Activated naive CD4-positive, alpha-beta T cell treated with anti-CD3 and anti-CD28 coated beads, Interleukin-2, amount 50 U/mL, for 72 hours (primary cell): ENCODE measurements at places on chromosomes 16 and 17.
A peak's percentile ranks its signal among the peaks of the same experiment; 100 is the strongest.

DNA sequence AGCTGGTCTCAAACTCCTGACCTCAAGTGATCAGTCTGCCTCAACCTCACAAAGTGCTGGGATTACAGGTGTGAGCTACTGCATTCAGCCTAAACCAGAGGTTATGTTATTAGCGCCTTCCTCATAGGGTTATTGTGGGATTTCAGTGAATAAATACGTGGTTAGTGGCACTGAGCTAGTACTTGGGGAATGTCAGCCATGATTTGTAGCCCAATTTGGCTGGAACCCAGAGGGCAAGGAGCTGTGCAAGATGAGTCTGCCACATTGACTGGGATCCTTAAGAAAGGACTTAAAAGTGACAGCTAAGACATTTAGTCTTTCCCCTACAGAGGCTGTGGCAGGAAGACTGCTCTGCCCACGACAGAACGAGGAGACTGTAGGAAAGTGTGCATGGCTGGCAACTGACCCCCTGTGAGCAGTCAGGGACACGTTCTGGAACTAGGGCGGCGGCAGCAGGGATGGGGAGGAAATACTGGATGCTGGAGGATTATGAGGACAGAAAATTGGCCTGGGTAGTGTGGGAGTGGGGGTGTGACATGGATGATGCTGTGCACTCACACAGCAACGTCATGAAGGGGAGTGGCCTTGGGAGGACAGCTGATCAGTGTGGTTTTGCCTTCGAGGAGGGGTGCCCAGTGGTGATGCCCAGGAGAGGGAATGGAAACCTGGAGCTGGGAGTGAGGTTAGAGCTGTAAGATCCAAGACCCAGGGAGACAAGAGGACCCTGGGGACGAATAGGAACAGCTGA is 14.6 kb downstream of the ATP5PD start:
- DNase-seq: peak; percentile 62

DNA sequence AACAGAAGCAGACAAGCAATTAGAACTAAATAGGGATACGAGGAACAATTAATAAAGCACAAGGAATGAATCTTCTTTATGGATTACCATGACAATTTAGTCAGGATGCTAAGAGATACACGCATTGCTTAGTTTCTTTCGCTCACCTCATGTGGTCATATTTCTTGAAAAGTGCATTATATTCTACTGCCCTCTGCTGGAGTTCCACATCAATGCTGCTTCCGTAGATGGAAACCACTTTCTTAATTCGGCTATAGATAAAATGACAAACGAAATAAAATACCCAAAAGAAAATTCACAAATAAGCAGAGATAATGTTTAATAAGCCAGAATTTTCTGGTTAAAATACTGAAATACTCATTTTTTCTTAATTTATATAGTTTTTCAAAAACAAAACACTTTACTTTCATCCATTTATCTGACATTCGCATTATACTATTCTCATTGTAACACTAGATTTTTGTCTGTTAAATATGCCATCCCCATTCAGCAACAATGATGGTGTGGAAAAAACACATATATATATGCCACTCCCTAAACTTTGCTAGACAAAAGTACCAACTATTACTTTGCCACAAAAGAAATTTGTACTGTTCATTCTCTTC is 22.0 kb upstream of the PHLPP2 start:
- no peak for DNase-seq

DNA sequence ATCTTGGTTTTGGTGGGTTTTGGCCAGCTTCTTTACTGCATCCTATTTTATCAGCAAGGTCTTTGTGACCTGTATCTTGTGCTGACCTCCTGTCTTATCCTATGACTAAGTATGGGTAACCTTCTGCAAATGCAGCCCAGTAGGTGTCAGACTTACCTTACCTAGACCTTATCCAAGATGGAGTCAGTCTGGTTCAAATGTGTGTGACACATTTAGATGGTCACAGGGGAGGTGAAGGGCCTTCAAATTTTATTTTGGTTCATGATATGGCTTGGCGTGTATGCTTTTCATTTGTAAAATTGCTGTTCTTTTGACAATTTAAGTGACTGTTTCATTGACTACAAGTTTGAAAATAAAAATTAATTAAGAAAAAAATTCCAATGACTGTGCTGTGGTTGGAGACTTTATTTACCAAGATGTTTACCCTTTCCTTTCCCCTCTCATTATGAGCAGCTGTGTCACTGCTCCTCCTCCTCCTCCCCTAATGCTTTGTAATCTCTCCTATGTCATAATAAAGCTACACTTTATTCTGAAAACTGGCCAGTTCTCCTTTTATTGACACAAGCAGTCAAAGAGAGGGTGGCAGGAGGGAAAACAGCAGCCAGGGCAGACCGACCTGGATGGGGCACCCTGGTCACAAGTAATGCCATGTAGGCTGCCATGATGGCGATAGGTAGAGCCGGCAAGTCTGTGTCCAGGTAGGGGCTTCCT is 49.4 kb downstream of the TNFRSF13B start:
- no peak for DNase-seq

GRCh38 chr16:22653876-22654275 is 143.2 kb downstream of the NPIPB5 start:
- DNase-seq: no peak

DNA sequence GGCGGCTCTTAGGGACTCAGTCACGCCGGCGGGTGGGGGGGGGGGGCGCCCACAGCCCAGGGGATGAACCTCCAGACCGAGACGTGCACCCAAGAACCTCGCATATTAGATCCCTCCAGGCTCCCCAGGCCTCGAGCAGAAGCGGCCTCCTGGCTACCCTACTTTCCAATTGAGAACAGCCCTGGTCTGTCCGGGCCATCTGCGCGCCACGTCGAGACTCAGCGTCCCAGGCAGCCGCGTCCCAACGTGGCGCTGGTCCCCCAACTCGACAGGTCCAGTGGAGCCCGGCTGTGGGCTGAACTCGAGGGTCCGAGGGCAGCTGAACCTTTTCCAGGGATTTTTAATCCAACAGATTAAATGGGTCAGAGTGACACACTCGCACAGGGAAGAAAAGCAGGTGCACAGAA is 2.3 kb upstream of the IRX3 start:
- DNase-seq: no peak

DNA sequence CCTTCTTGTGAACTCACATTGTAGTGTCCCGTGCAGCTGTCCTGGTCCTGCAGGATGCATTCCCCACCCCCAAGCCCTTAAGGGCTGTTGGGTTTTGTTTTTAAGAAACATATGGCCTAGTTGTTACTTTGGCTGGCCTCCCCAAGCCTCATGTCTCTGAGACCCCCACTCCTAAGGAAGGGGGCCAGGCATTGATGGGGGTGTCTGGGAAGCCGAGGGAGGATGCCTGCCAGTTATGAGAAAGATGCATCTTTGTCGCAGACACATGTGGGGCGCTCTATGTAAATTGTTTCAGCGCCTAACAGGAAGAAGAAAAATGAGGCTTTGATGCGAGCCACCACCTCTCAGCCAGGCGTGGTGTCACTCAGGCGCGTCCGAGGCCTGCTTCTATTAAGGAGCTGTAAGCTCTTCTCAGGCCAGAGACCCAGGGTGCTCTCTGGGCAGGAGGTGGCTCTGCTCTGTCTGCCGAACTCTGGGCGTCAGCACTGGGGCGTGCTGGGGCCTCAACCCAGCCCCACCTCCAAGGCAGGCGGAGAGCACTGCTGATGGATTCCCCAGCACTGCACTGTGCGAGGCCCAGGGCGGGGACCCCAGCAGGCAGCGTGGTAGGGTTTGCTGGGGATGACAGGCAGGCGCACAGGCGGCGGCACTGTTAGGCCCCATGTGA is 70.6 kb downstream of the SREBF1 start:
- no peak for DNase-seq

GRCh38 chr16:72598696-72599095 is 426.7 kb upstream of the PMFBP1 start:
- DNase-seq: no peak

GRCh38 chr17:69428252-69428980 is 13.9 kb downstream of the MAP2K6 start:
- no peak for DNase-seq

DNA sequence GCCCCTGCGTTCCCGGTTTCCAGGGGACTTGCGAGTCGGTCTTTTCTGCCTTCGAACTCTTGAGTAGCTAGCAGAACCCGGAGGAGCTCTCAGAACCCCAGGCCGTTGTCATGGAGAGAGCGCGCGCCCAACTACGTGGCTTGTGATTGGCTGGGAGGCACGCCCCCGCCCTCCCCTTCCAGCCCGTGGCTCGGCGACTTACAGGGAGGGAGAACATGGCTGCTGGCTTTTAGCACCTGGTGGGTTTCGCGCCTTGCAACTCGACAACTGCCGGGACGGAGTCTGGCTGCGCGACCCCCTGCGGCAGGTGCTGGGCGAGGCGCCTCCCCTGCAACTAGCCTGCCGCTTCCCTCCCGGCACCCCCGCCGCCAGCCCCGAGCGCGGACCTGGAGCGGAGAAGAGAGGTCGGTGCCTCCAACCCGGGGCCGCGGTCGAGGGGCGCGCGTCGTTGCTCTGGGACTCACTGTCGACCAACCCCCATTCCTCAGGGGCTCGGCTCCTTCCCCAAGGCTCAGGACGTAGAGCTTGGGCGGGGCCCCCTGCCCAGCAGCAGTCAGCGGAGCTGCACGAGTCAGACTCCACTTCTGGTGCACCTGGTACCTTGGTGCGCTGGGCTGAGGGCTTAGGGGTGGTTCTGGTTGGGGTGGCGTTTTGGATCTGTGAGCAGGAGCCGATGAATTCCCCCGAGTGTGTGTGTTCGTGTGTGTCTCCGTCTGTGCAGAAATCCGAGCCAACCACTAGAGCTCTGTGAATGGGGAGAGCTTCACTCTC is 9.0 kb upstream of the ZFP90 start:
- DNase-seq: peak; percentile 86

DNA sequence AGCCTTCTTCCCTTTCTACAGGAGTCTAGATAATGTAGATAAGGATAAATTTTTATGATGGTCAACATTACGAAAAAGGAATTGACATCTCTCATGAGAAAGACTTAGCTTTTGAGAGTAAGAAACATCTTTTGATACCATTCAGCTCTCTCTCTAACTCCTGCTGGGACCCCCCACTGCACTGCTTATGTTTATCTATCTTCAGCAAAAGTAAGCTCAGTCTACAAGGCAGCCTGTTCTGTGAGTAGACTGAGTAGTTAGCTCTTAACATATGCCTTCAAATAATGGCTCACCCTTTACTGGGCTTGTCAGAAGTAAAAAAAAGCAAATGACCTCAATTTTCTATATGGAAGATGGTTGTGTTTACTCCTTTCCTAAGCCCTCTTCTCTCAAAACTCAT is 372.2 kb upstream of the CDH11 start:
- no peak for DNase-seq

- DNase-seq: no peak
These were observed 274.3 kb upstream of the XYLT1 start for GRCh38 chr16:17744921-17745572.

GRCh38 chr16:29900888-29901606 is 759 bp downstream of the ASPHD1 start:
- DNase-seq: no peak

- no peak for DNase-seq
These were observed 32.1 kb downstream of the DUSP14 start for GRCh38 chr17:37521821-37522220.

DNA sequence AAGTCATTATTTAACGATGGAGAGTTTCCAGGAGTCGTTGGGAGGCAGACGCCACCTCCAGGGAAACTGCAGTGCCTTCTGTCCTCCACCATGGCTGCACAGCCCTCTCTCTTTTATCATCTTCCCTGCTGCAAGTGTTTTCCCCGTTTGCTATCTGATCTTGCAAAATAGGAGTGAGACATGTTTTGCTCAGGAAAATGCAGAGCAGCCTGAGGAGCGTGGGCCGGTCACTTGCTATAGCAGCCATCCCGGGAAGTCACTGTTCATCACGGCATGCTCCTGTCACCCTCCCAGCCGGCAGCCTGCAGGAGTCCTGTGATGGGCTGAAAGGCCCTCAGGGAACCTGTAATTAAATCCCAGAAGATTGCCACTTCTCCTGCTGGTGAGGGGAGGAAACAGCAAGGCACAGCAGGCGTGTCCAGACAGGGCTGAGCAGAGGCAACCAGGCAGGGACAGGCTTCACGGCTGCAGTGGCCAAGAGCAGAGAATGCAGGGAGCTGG is 143.1 kb downstream of the GSG1L start:
- no peak for DNase-seq

DNA sequence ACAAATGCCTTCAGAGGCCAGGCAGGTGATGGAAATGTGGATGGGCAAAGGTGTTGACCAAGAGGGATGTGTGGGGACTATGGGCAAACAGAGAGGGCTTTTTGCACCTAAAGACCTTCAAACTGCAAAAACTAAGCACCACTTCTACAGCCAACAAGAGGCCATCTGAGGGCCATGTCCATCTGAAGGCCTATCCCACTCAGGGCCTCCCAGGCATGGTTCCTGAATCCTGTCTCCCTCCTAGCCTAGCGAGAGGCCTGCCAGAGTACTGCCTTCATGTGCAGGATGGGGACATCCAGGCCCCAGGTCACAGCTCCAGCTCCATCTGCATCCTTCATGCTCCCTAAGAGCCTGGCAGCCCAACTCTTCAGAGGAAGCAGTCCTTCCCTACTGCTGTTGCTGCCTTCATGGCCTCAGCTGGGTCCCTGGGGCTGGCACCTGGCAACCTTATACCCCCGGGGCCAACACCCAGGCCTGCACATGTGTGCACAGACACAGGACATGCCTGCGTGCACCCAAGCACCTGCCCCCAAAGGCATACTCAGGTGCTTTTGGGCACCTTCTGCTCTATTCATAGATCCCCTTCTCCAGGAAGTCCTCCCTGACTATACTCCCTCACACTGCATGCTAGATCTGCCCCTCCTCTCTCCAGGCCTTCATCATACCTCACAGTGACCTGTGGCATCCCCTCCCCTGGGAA is 95.2 kb downstream of the C16orf78 start:
- DNase-seq: peak; percentile 46

DNA sequence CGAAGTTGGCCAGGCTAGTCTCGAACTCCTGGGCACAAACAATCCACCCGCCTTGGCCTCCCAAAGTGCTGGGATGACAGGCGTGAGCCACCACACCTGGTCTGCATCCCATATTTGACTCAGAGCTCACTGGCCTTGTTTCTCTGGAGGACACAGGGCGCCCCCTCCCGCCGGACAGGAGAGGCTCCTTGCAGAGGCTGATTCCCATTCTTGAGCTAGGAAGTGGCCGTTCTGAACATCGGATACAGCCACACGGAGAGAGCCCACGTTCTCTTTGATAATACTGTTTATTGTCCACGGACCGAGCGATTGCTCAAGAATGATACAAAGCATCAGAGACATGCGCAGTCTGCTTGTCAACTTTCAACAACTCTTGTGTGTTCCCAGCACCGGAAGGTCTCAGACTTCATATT is 12.1 kb upstream of the USP36 start:
- no peak for DNase-seq
